ENCODE measurements at places on chromosomes 16 and 17. TPM values are rescaled to one million over a fixed set of nuclear protein-coding genes. Genes with fewer than 3 reads are reported as not detected.

HYDIN gene
- not detected for polyA plus RNA-seq

KRTAP1-5 gene
- not detected for polyA plus RNA-seq

CDRT15 gene
- not detected for polyA plus RNA-seq

MYH3 gene
- polyA plus RNA-seq: 1.2 TPM

TP53TG3F gene
- polyA plus RNA-seq: not detected

STRADA gene
- 7.6 TPM for polyA plus RNA-seq

ABCC11 gene
- polyA plus RNA-seq: not detected

TAT gene
- polyA plus RNA-seq: 0.22 TPM

ZNF205 gene
- 6.6 TPM for polyA plus RNA-seq

FZD2 gene
- polyA plus RNA-seq: 1.4 TPM

RRAD gene
- polyA plus RNA-seq: 5.5 TPM

CCL3 gene
- polyA plus RNA-seq: 3.6 TPM

PLA2G10 gene
- polyA plus RNA-seq: 22.7 TPM

TLCD2 gene
- 7.2 TPM for polyA plus RNA-seq

TERB1 gene
- not detected for polyA plus RNA-seq

GP1BA gene
- polyA plus RNA-seq: not detected

MRPL58 gene
- 36.6 TPM for polyA plus RNA-seq

ROGDI gene
- 25.2 TPM for polyA plus RNA-seq

DOC2A gene
- 0.92 TPM for polyA plus RNA-seq

DYNLL2 gene
- polyA plus RNA-seq: 44.9 TPM

NME2 gene
- polyA plus RNA-seq: 957 TPM

SPATA22 gene
- polyA plus RNA-seq: 0.06 TPM

NPW gene
- polyA plus RNA-seq: not detected

SDR42E2 gene
- polyA plus RNA-seq: not detected

SLC38A8 gene
- not detected for polyA plus RNA-seq

HOXB4 gene
- polyA plus RNA-seq: 2.7 TPM

KRTAP9-2 gene
- not detected for polyA plus RNA-seq

MED13 gene
- 10.2 TPM for polyA plus RNA-seq

NEURL4 gene
- 6.0 TPM for polyA plus RNA-seq

KCNJ18 gene
- polyA plus RNA-seq: not detected

TOX3 gene
- 12.3 TPM for polyA plus RNA-seq

MYO15A gene
- polyA plus RNA-seq: not detected

ANKS4B gene
- polyA plus RNA-seq: 32.4 TPM

MEFV gene
- polyA plus RNA-seq: 0.92 TPM

IRX6 gene
- polyA plus RNA-seq: not detected

SLC43A2 gene
- 4.4 TPM for polyA plus RNA-seq

KIF19 gene
- 3.3 TPM for polyA plus RNA-seq

Measured in sigmoid colon (tissue), 7 donors.